GM23248 (cell line): ENCODE measurements at places on chromosomes 12 and 14.

DNA sequence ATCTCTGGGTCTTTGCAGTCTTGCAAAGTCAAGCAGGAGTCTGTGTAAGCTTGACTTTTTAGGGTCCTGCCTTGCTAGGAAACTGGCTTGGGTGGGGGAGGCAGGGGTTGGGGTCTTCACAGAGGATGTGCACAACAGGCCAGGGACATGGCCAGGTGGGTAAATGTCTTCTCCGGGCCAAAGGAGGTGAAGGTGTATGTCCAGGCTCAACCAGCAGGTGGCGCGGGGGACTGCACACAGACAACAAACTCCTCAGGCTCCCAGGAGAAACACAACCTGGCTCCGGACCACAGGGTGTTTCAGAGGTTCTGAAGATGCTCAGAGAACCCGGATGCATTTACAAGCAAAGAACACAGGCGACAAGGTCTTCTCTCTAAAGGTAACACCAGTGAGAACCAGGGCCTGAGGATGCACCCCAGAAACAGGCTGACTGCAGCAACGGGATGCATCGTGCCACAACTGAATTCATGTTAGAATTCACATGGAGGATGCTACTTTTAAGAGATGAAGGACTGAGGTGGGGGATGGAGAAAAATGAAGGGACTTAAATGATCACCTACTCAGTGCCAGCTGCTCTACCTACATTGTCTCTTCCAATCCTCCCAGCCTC, 56.0 kb downstream of the PLEKHG3 start:
- DNase-seq = peak; percentile 52

DNA sequence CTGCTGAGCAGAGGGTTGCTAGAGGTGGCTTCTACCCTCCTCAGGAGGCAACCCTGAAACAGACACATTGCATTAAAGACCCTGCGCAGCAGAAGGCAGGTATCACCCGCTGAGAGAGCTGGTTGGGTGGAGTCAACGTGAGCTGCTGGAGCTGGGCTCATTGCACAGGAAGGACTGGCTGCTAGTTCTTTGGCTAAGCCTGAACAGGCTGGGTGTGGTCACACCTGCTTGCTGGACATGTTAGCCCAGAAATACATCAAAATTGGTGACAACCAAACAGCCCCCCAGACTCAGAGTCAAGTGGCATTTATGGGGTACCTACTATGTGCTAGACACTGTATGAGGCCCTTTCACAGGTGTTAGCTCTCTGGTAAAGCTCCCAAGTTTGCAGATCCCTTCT, 33.8 kb upstream of the IRF2BPL start:
- DNase-seq = no peak

GRCh38 chr14:32648434-32648833, 290.2 kb upstream of the NPAS3 start:
- DNase-seq = peak; percentile 74

DNA sequence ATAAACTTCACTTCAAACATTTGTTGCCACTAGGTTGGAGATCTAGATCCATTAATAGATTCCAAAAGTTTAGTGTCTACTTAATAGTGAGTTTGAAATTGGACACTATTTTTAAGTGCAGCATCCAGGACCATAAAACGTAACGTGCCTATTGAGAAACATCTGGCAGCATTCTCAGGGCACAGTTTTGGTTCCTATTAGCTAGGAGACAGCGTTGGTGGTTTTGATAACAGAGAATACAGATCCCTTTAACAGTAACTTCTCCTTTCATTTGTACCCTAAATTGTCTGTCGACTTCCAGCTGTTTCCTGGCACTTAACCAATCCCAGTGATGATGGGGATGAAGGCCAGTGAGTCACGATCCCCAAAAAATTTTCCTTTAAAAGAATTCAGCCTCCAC, 25.8 kb downstream of the KCNK10 start:
- DNase-seq = no peak

DNA sequence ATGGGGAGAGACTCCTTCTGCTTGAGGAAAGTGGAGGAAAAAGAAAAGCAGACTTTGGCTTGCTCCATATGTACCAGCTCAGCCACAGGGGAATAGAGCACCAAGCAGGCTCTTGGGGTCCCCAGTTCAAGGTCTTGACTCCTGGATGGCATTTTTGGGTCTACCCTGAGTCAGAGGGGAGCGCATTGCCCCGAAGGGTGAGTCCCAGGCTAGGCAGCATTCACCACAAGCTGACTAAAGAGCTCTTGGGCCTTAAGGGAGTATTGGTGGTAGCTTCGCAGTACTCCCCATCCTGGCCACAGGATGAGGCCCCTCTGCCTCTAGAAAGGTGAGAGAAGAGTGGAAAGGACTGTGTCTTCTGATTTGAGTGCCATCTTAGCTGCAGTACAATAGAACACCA, 19.8 kb upstream of the UNC79 start:
- DNase-seq = no peak

GRCh38 chr12:6551496-6552139, 4.2 kb downstream of the IFFO1 start:
- peak; percentile 95 for DNase-seq

- no peak for DNase-seq
These were observed 15.6 kb downstream of the ZBTB39 start for GRCh38 chr12:56990648-56991318.

- DNase-seq = peak; percentile 51
These were observed 45.7 kb upstream of the VASH1 start for GRCh38 chr14:76715511-76716081.

DNA sequence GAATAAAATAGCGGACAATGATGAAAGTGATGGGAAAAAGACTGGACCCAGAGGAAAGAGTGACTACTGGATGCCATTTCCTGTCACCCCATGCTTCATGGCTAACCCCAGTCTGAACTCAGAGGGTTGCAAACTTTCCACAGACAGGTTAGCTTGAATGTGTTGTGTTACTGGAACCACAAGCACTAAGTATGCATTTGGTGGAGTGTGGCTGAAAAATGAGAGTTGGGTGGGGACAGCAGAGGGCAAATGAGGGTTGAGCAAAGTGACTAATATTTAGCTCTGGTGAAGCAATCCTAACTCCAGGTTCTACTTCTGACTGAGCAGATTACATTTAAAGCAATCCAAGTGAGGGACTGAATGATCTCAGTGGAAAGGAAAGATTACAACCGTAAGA, 1.6 kb downstream of the SLC16A7 start:
- peak; percentile 97 for DNase-seq

- DNase-seq = no peak
These were observed 253.2 kb downstream of the NOVA1 start for GRCh38 chr14:26344596-26344995.

GRCh38 chr12:72543777-72544467, 271.8 kb downstream of the TRHDE start:
- DNase-seq = no peak

- DNase-seq = no peak
These were observed 22.9 kb downstream of the SOCS2 start for GRCh38 chr12:93595351-93595750.

DNA sequence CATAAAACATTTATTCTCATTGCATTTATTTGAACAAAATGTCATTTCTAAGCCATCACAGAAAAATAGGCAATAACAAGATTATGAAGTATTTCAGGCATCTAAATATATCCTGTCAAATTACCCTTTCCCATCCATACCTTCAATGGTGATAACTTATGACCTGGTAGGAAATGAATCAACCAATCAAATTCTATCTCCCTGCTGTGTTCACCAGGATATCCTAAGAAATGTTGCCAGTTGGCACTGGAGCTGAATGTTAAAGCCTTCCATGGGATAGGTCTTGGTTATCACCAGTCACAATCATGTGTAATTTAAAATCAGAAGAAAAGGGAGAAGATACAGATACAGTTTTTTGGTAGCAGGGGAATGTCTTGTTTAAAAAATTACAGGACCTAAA, 23.7 kb downstream of the BMP4 start:
- no peak for DNase-seq

- DNase-seq = no peak
These were observed 6.3 kb downstream of the MSI1 start for GRCh38 chr12:120362516-120363273.
